Esophagus squamous epithelium (tissue), 5 donors: ENCODE measurements at places on chromosomes 5 and 9.

- no peak for DNase-seq
Measured at GRCh38 chr9:16705111-16705604, 165.3 kb downstream of the BNC2 start.

- DNase-seq = no peak
Measured at GRCh38 chr5:10539687-10539998, 24.2 kb upstream of the ANKRD33B start.

DNA sequence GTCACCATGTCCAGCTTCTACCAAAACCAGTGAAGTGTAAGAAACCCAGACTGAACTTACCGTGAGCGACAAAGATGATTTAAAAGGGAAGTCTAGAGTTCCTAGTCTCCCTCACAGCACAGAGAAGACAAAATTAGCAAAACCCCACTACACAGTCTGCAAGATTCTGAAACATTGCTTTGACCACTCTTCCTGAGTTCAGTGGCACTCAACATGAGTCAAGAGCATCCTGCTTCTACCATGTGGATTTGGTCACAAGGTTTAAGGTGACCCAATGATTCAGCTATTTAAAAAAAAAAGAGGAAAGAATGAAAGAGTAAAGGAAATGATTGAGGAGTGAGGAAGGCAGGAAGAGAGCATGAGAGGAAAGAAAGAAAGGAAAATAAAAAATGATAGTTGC lies 19.8 kb downstream of the IL7R start:
- DNase-seq = no peak

GRCh38 chr9:113247640-113248039 lies 26.3 kb downstream of the SLC31A1 start:
- DNase-seq = no peak

- DNase-seq = no peak
Measured at GRCh38 chr9:93520523-93520922, 55.9 kb upstream of the PHF2 start.

GRCh38 chr5:56279979-56280378 lies 46.8 kb upstream of the ANKRD55 start:
- no peak for DNase-seq

DNA sequence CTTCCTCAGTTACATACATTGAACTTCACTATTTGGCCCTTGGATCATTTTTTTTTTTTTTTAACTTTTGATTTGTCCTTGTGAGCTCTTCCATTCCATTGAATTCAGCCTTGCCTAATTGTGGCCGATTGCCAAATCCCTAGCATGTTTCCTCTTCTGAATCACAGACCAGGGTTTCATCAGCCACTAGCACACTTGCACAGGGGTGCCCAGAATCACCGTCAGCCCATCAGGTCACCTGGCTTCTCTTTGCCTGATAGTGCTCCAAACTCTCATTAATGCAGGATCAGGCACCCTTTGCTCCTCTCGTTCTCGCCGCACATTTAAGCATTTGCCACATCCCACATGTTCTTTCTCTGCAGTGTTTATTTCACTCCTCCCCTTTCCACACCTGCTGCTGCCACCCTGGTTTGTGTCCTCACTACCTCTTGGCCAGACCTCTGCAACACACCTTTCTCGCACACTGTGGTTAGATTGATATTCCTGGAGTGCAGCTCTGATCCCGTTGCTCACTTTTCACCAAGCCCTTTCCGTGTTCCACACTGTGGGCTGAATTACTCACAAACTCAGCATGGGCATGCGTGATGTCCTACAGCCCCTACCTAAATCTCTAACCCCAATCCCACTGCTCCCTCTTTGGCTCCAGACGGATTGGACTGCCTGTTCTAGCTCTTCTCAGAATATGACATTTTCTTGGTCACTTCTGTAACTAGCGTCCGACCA lies 9.8 kb downstream of the PIK3R1 start:
- no peak for DNase-seq

DNA sequence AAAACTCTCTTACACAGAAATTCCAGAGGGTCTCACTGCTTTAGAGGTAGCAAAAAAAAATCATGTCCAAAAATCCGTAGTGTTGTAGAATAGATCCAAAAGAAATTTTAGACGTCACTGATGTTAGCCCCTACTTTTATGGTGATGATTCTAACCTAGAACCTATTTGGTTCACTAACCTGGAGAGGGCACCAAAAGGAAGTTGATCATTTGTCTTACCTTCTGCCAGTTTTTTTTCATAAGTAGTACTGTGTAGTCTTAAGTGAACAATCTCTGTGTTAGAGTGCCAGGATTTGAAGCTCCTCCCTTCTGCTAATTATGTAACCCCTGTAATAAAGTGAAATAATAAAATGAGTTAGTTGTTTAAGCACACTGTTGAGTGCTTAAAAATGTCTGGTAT lies 215.2 kb downstream of the SMARCA2 start:
- DNase-seq = no peak

GRCh38 chr5:150931368-150931965 lies 26.7 kb upstream of the ZNF300 start:
- DNase-seq = no peak

DNA sequence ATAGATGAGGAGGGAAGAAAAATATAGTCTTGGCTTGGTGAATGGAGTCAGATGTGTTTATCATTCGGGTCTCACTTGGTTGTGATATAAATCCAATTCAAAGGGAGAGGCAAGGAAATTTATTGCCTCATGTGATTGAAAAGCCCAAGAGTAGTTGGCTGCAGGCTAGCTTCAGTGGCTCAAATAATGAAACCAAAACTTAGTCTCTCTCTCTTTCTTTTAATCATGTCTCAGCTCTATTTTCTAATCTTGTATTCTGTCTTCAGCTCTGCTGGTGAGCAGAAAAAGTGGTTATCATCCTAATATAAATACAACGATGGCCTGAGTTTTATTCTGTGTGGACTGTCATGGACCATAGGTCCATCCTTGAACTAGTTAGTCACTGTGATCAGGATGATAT lies 234.2 kb upstream of the PPP1R2B start:
- DNase-seq = no peak

DNA sequence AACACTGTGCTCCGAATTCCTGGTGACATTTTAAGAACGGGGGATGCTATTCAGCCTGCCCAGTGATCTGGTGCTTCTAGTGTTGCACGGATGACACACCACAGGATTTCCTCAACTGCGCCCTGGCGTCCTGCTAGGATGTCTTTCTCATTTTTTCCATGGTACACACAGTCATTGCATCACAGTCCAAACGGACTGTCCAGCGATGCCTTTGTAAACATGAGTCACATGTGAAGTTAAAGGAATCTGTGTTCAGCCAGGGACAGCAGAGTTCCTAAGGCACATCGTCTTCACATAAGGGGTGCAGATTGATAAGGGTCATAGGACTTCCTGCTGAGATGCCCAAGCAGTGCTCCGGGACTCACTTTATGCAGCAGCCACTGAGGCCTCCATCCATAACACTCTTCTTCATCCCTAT lies 9.3 kb upstream of the PTPN3 start:
- DNase-seq = no peak

DNA sequence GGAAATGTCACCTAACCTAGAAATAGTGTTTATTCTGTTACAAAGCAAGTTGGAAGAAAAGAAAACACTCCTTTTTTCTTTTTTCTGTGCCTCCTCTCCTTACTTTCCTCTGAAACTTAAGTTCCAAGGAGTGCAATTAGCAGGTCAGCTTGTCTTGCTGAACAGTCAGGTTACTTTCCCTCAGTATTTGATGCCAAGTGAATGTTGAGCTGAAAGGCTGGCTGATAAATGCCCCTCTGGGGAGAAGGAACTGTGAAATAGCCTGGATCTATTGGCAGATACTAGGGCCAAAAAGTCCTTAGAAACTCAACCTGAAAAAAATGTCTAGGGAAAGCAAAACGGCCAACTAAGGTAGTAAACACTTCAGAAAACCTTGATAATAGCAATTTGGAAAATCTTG lies 43.6 kb downstream of the GRIA1 start:
- DNase-seq = no peak

- DNase-seq = no peak
Measured at GRCh38 chr9:14165376-14166035, 148.4 kb downstream of the NFIB start.

GRCh38 chr5:68331192-68332079 lies 115.9 kb downstream of the PIK3R1 start:
- no peak for DNase-seq

DNA sequence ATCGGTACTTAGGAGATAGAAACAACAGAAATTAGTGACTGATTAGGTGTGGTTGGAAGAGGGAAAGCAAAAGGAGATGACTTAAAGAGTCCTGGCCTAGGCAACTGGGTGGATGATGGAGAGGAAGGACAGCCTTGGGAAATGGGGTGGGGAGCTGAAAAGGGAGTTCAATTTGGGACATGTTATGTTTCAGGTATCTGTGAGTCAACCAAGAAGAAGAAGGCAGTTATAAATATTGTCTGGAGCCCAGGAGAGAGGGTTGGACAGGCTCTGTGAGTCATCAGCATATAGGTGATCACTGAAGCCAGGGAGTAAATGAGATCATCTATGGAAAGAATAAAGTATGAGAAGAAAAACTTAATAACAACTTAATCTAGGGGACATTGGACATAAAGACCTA lies 357.7 kb downstream of the NPR3 start:
- DNase-seq = no peak

GRCh38 chr5:171543148-171543815 lies 123.8 kb downstream of the FGF18 start:
- no peak for DNase-seq

DNA sequence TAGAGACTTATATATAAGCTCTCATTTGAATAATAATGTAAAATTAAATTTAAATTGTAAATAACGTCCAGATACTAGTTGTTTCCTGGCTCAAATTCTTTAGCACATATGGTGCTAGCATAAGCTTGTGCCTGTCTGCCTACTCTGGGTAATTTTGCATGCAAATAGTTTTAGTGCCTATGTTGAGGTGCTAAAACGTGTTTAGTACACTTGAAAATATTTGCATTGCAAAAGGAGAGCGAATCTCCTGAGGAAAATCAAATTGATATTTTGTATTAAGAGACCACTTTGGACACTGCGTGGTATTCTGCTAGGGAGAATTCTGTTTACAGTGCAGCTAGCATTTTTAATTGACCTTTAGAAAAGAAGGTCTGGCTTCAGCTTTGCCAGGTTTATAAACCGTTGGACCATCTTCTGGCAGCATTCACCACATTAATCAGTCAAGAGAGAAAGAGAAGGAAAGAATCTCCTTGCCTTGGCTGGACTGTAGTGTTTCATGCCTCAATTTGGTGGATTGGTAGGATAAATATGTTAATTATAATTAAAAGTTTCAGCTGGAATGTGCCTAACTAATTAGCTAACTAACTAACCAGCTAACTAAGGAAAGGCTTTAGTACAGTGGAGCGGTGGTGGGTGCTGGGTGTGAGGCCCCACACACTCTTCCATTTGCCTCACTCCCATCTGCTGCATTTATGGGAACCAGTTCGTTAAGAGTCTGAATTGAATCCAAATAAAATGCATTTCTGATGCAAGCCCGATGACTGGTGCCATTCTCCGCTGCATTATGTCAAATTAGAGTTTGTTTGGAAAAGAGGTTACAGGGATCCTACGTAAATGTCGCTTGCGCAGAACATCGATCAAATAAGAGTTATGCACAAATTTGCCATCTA lies 150.1 kb upstream of the MPDZ start:
- no peak for DNase-seq

DNA sequence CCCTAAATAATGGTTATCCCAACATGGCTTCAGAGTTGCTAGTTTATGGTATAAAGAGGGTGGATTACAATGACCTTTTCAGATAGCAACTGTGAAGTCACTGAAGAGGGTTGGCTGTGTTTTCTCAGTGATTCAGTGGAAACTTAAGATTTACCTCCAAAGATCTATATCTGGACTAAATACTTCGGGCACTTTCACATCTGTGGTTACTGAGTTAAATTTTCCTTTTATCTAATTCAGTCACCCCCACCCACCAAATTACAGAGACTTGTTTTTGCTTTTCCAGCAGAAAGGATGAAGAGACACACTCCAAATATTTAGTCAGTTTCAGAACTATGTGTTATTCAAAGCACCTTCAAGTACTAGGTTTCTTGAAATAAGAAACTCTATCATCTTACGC lies 573.2 kb downstream of the CCDC171 start:
- no peak for DNase-seq

GRCh38 chr5:56105511-56106291 lies 110.9 kb upstream of the IL6ST start:
- no peak for DNase-seq

DNA sequence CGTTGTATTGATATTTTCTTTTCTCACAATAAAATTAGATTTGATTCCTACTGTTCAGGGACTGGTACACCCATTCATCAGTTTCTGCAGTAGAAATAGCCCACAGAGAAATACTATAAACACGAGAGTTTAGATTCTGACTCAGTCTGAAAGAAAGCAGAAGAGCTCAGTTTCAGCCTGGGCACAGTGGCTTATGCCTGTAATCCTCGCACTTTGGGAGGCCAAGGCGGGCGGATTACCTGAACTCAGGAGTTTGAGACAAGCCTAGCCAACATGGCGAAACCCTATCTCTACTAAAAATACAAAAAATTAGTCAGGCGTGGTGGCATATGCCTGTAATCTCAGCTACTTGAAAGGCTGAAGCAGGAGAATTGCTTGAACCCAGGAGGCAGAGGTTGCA lies 8.6 kb downstream of the ITK start:
- no peak for DNase-seq

DNA sequence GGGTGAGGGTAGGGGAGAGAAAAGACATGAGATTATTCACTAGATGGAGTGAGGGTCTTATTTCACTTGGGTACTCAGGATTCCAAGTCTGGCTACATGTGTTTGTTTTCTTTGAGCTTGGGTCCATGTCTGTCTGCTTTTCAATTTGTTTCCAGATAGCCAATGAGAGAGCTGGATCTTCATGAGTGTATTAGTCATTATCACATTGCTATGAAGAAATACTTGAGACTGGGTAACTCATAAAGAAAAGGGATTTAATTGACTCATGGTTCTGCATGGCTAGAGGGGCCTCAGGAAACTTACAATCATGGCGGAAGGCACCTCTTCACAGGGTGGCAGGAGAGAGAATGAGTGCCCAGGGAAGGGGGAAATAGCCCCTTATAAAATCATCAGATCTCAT lies 196.8 kb upstream of the TRIM32 start:
- DNase-seq = no peak

DNA sequence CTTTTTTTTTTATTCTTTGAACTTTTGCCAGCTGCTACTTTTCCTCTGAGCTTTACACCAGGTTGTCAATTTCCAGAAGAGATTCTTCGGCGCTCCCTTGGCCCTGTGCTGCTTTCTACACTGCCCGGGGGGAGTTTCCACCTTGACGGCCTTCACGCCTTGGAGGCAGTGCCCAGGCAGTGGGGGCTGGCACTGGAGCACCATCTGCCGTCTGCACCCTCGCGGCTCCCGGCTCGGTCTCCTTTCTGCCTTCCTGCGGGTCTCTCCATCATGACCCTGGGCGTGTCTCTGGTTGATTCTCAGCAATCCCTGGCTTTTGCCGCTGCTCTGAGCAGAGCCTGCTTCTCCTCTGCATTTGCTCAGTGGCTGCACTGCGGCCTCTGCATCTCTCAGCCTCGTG lies 2.9 kb downstream of the SLC6A18 start:
- DNase-seq = no peak

DNA sequence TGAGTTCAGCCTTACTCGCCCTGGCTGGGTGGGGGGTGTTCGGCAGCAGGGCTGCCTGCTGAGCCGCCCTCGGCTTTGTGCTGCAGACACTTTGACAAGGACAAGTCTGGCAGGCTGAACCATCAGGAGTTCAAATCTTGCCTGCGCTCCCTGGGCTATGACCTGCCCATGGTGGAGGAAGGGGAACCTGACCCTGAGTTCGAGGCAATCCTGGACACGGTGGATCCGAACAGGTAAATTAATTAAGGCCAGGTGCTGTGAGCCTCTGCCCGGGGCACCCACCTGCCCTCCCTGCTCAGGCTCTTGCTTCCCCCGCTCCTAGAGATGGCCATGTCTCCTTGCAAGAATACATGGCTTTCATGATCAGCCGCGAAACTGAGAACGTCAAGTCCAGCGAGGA lies 24.2 kb downstream of the DYNC2I2 start:
- DNase-seq = no peak

- DNase-seq = no peak
Measured at GRCh38 chr5:127290019-127290945, at the start of gene MEGF10. Gene MEGF10 (plus strand): TSS chr5:127290796. CDS start chr5:127331309, 40,513 bp downstream.
